ENCODE measurements at places on chromosomes 4 and X.

GRCh38 chr4:154086247-154086646 is 297.4 kb upstream of the SFRP2 start:
- no peak for DNase-seq

- no peak for DNase-seq
Observed at GRCh38 chr4:55437356-55437796, 41.6 kb downstream of the TMEM165 start.

DNA sequence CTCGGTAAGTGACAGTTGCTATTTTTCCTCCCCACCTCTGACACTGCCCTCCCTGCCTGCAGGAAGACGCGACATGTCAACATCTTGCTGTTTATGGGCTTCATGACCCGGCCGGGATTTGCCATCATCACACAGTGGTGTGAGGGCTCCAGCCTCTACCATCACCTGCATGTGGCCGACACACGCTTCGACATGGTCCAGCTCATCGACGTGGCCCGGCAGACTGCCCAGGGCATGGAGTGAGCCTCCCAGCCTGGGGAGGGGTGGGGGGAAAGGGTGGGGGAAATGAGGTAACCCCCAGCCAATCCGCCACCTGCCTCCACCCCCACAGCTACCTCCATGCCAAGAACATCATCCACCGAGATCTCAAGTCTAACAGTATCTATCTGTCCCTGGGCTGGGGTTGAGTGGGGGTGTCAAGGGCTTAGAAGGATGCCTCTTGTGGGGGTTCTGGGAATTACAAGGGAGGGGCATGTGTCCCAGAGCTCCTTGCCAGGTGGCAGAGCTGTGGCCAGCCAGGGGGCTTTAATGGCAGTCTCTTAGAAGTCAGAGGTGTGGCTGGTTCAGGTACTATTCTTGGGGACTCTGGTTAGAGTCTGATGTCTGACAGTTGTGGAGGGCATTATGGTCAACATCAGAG is 7.8 kb downstream of the ARAF start:
- no peak for DNase-seq

DNA sequence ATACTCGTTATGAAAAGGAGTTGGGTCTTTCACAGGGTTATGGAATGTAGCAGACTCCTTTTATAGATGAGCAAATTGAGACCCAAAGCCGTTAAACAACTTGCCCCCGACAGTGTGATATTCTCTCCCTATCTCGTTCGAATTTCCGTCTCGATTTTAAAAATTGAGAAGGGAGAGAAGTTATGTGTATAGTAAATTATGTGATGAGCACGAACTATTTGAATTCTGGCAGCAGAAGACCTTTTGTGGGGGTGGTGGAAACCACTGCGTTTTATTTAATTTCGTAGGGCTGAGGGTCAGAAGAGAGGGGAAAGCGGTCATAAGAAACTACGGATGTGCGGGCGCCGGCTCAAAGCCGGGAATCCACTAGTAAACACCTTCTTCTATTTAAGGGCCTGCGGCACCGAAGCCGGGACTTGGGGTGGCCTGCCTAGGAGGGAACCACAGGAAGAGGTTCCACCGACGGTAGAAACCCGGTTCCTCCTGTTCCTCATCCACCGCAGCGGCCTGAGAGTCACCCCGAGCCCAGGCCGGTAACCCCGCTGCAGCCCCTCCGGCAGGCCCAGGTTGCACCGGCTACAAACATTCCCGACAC is 1.5 kb upstream of the DDX3X start:
- no peak for DNase-seq

- no peak for DNase-seq
Observed at GRCh38 chr4:157702831-157703230, 470.0 kb downstream of the GASK1B start.

GRCh38 chr4:162282684-162283083 is 118.9 kb upstream of the FSTL5 start:
- DNase-seq: no peak

GRCh38 chrX:96432647-96433046 is 252.0 kb upstream of the DIAPH2 start:
- DNase-seq: no peak

DNA sequence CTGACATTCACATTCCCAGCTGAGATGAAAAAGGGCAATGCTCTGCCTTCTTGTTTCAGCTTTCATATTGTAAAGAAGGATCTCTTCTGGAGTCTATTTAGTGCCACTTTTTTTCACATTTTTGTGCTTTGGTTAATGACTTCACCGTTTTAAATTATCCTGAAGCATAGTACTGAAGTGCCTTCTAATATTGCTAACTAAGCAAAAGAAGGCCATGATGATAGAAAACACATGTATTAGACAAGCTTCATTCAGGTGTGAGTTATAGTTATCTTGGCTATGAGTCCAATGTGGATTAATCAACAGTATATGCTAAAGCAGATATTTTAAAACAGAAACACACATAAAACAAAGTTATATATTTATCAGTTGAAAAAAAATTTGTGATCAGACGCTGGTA is 40.4 kb downstream of the NXT2 start:
- no peak for DNase-seq

DNA sequence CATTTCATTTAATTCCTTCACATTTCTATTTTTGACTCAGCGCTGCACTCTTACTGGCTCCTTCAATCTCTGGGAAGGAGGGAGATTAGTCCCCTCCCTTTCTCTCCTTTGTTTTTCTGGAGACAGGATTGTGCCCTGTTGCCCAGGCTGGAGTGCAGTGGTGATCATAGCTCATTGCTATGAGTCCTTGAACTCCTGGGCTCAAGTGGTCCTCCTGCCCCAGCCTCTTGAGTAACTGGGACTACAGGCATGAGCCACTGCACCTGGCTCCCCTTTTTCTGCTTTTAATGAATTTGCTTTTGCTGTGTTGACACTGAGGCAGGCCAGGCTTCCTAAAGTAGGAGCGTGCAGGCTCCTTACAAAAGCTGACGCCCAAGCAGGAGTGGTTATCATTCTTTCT is 10.5 kb downstream of the TBC1D14 start:
- no peak for DNase-seq

- no peak for DNase-seq
Observed at GRCh38 chr4:153989505-153989904, 200.6 kb upstream of the SFRP2 start.

GRCh38 chrX:91080822-91081221 is 353.8 kb upstream of the PABPC5 start:
- no peak for DNase-seq

DNA sequence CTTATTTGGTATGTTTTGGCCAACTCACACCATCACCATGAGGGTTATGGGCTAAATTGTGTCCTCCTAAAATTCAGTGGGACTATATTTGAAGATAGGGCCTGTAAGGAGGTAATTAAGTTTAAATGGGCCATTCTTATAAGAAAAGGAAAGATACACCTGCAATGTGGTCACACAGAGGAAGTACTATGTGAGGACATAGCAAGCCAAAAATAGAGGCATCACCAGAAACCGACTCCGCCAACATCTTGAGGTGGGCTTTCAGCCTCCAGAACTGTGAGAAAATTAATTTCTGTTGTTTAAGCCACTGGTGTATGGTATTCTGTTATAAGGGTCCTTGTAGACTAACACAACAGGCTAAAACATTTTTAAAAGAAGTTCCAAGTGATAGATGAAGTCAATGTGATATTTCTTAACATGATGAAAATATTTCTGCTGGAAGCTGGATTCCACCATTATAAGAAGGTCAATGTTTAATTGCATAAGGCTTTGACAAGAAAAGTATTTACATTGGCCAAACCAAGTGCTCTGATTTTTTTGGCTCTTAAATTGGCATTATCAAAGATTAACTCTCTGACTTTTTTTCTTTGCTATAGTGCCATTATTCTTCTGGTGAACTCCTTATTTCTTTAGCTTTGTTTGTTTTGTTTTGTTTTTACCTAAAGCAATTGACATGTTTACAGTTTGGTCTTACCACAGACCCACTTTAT is 540.9 kb downstream of the PPARGC1A start:
- no peak for DNase-seq

- no peak for DNase-seq
Observed at GRCh38 chr4:189826657-189827056, 114.0 kb upstream of the FRG1 start.

DNA sequence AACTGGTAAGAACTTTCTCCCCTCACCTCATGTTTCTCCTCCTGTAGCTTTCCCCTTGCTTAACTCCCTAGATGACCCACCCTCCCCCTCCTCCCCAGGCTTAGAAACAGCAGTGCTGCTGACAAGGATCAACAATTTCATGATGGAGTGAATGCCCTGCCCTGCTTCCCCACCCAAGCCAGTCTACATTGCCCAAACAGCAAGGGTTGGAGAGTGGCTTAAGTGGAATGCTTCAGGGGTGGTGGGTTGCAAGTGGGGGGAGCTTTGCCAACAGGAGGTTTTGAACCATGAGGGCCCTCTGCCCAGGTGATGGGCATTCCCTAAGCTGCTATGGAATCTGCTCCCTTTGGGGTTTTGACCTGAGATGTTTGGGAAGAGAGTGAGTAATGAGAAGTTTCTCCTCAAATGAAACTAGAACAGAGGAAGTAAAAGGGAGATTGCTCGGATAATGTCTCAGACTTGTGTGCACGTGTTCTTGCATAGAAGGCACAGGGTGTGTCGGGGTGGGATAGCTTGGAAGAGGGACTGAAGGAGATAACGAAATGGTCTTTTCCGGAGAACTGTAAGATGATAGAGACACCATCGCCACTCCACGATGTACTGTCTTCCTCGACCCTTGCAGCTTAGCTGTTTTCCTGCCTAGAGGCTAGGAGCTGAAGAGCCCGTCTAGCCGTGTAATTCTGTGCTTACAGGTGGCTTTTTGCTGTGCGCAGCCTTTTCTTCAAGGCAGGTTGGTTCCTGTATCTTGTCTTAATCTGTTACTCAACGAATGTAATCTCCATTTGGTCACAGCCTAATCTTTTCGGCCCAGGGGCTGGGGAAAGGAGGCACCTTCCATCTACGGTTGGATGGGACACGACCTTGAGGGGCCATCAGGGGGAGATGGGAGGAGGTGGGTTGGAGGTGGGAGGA is 10.1 kb downstream of the GDPD2 start:
- DNase-seq: no peak

DNA sequence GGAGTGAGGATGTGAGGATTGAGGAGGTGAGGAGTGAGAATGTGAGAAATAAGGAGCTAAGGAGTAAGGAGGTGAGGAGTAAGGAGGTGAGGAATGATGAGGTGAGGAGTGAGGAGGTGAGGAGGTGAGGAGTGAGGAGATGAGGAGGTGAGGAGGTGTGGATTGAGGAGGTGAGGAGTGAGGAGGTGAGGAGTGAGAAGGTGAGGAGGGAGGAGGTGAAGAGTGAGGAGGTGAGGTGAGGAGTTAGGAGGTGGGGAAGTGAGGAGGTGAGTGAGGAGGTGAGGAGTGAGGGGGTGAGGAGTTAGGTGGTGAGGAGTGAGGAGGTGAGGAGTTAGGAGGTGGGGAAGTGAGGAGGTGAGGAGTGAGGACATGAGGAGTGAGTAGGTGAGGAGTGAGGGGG is 74.8 kb upstream of the MXD4 start:
- no peak for DNase-seq

- DNase-seq: no peak
Observed at GRCh38 chrX:5916945-5917344, 311.7 kb downstream of the NLGN4X start.

DNA sequence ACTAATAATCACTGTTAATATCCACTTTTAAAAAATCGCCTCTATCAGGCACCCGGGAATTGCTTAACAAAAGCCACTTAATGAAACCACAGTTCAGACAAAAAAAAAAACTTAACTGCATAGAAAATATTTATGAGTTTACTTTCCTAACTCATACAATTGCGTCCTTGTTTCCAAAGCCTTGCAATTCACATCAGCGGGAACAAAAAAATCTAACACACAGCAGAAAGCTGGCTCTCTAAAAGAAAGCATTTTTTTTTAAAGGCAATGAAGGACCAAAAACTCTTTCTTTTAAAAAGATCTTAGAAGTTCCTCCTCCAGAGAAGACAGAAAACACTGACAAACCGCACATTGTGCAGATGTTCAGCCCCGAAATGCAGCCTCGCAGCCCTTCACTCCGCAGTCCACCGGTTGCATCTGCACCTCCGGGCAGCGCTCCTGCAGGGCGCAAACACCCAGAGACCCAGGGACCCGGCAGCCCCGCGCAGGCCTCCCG is 812 bp downstream of the FAT1 start:
- DNase-seq: peak; percentile 13

GRCh38 chr4:5446595-5447226 is 261.6 kb downstream of the EVC2 start:
- DNase-seq: no peak

DNA sequence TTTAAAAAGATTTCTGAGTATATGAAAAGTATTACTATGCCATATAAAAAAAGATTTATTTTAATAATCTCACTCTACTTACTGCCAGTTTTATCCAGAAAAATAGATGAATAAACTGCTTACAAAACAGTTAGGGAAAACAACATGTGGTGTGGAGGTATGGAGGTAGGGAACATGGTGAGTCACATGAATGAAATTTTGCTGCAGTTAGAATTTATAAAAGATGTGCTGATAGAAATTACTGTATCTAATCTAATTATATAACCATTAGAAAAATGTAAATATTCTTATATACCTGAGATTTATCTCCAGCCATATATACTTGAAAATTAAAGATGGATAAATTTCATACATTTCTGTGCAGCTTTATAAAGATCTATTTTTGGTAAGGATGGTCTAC is 184.0 kb upstream of the ANK2 start:
- no peak for DNase-seq

- peak; percentile 6 for DNase-seq
Observed at GRCh38 chr4:161419822-161420221, 744.0 kb downstream of the FSTL5 start.

- DNase-seq: no peak
Observed at GRCh38 chrX:139508099-139508498, 22.4 kb upstream of the F9 start.

GRCh38 chr4:159273141-159273438 is 170.2 kb downstream of the RAPGEF2 start:
- DNase-seq: no peak

- peak; percentile 11 for DNase-seq
Observed at GRCh38 chrX:105190252-105190853, 30.1 kb downstream of the TEX13A start.

- DNase-seq: no peak
Observed at GRCh38 chr4:112531146-112531545, 15.2 kb upstream of the NEUROG2 start.

- no peak for DNase-seq
Observed at GRCh38 chr4:54063229-54063628, 1.2 kb downstream of the CHIC2 start.

GRCh38 chrX:38211891-38212635 is 8.6 kb downstream of the SRPX start:
- DNase-seq: peak; percentile 41

GRCh38 chr4:96675896-96676295 is 836.0 kb downstream of the PDHA2 start:
- no peak for DNase-seq

Data from HL-60 (cell line).